T-helper 17 cell (primary cell): ENCODE measurements at places on chromosomes 16 and 17. TPM values are rescaled to one million over a fixed set of nuclear protein-coding genes. Genes with fewer than 3 reads are reported as not detected.

The SUMO2 gene
- 236 TPM for total RNA-seq

- no peak for DNase-seq
Measured at GRCh38 chr16:50303041-50303604, 36.8 kb downstream of the ADCY7 start.

GRCh38 chr16:23333034-23333579, 31.0 kb downstream of the SCNN1B start:
- DNase-seq = no peak

- DNase-seq = no peak
Measured at GRCh38 chr16:13425836-13426235, 494.1 kb upstream of the ERCC4 start.

DNA sequence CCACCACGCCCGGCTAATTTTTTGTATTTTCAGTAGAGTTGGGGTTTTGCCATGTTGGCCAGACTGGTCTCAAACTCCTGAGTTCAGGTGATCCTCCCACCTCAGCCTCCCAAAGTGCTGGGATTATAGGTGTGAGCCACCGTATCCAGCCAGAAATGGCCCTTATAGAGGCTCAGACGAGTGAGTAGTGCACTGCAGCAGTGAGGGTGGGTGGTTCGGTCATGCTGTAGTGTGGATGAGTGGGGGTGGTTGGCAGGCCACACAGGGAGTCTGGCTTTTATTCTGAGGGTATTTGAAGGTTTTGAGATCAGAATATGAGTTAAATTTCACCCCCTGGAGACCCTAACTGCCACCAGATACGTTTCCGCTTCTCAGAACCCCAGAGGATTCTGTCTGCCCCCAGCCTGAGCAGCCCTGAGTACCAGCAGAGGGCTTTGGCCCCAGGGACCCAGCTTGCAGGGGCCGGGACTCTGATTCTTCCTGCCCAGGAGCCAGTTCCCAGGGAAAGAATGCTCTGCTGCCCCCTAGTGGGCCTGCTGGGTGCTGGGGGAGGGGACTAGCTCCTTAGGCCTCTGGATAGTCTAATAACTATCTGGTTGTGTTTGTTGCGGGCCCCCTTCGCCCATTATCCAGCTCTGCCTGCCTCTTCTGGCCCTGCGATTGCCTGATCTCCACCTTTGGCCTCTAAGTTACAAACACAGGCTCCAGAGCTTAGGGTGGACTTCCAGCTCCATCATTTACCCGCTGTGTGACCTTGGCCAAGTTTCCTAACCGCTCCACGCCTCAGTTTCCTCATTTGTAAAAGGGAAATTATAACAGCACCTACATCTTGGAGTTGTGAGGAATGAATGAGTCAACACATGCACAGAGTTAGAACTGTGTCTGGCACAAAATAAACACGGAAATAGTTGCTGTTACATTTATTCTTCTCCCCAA, 2.0 kb downstream of the ZNF771 start:
- DNase-seq = peak; percentile 88

DNA sequence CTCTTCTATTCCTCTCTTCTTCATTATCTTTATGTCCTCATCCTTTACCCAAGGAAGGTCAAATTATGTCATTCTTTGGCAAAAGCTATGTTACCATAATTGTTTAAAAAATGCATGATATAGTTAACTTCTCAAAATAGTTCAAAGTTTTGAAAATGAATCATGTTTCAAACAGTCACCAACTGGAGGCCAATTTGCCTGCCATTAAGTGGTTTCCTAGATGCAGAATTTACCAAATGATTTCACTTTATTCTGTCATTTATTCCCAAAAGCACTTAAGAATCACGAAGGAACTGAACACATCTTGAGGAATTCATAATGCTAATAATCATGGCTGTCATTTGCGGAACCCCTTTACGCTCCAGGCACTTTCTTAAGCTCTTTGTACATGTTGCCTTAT, 190.9 kb upstream of the CDH11 start:
- no peak for DNase-seq

The IL21R gene
- 26.4 TPM for total RNA-seq

The KRT39 gene
- total RNA-seq = not detected

GRCh38 chr16:79099716-79100115, 500.8 kb downstream of the MAF start:
- DNase-seq = no peak
